ENCODE measurements at places on chromosomes 3 and 15.

DNA sequence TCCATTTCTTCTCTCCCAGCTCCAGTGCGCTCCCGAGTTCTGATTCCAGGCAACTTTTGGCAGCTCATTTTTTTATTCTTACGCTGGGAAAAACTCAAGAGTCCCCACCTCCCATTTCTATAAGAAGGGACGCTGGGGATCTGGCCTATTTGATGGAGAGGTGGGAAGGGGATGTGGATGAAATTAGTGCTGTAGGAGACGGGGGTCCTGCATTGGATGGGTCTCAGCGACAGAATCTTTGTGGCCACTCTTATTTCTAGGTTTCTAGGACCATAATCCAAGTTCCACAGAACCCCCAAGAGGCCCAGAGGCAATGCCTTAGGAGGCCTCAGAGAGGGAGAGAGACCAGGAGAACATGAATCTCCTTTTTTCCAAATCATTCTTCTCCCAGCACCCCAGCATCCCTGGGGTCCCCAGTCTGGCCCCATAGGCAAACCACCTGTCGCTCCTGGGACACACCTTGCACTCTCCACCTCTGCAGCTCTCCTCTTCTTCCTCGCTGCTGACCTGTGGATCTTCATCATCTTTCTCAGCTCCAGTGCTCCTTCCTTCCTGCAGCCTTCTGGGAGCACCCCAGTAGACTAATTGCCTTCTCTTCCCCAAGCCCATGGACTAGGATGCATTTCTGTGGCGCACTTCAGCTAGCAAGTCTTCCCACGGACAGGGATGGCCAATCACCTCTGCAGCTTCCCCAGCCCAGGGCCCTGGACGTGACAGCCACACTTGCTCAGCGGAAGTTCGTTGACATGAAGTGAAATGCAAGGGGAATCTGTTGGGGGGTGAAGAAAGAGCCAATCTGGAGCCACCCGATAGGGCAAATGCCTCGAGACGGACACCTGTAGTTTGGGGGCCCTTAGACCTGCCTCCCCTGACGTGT lies 100.1 kb upstream of the ALDH1A3 start:
- DNase-seq = no peak

GRCh38 chr3:42855219-42855546 lies 20.5 kb downstream of the CYP8B1 start:
- DNase-seq = no peak

DNA sequence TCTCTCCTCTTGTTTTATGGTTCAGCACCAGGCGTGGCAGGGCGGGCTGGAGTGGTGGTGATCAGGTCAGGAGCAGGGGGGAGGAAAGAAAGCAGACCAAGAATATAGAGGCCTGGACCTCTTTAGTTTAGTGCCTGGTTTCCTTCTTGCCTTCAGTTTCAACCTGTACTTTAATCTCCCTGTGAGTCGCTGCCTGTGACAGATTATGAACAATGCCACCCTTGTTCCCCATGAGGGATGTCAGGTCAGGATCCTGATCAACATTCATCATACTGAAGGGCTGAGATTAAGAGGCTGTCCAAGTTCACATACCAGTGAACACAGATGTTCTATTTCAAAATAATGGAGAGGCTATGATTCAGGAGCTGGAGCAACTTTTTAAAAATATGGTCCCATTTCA lies 11.4 kb downstream of the ENTPD3 start:
- no peak for DNase-seq

DNA sequence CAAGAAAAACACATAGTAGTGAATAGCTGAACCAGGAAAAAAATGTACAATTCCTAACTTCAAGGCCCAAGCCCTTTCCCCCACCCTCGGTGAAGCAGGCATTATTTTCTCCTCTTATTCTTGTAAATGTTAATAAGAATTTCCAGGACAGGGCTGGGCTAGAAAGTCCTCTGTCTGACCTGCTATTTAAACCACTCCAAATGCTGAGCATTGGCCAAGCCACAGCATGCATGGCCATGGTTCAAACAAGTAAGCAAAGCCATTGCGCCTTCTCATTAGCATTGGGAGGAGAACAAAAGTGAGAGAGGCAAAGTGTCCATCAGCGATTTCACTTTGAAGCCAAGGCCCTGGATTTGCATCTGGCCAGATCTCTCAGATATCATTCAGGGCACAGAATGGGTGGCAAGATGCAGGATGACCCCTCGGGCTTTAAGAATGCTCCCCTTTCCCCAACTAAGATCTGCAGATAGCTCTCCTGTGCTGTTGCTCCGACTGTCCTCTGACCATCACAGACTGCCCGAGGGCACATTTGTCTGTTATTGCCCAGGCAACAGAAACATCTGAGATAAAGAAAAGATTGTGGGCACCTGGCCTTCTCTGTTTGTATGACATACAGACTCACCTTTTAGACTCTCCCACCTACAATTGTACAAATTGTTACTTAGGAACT lies 46.3 kb downstream of the CEMIP start:
- no peak for DNase-seq

GRCh38 chr3:150158943-150159625 lies 188.4 kb upstream of the PFN2 start:
- no peak for DNase-seq

GRCh38 chr3:69130689-69131088 lies 8.3 kb upstream of the LMOD3 start:
- DNase-seq = no peak

DNA sequence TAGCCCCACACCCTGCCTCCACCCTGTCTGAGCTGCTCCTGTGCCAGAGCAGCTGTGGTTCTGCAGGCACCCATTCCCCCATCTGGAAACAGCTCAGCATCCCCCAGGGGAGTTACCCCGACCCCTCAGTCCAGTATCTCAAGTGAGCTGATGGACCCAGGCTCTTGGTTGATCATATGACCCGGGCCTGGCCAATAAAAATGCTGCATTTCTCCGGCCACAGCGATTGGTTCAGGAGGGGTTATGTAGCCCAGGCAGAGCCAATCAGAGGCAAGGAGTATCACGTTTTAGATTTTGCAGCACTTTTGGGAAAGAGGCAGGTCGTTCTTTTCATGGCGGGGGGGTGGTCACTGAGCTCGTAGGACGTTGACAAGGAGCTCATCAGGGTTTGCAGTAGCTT lies 120.8 kb downstream of the TPRA1 start:
- no peak for DNase-seq

GRCh38 chr15:64698823-64699222 lies 76.6 kb downstream of the RBPMS2 start:
- no peak for DNase-seq

GRCh38 chr3:64163755-64164148 lies 61.5 kb downstream of the PRICKLE2 start:
- DNase-seq = peak; percentile 21

- no peak for DNase-seq
Measured at GRCh38 chr15:57334257-57334656, 42.0 kb upstream of the CGNL1 start.

DNA sequence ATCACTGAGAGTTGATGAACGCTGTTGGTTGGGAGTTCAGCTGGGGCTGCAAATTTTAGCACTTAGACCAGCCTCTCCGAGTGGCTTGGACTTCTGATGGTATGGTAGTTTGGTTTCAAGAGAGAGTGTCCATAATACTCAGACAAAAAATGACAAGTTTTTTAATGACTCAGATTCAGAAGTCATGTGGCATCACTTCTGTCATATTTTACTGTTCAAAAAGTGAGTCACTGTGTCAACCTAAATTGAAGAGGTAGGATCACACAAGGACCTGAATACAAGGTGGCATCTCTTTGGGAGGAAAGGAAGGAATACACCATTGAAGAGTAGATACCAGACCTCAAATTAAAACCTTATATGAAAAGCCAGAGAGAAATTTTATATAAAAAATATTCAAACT lies 99.1 kb upstream of the CHMP2B start:
- no peak for DNase-seq

- DNase-seq = no peak
Measured at GRCh38 chr3:7520059-7520458, 659.1 kb downstream of the GRM7 start.

- no peak for DNase-seq
Measured at GRCh38 chr3:55564726-55565125, 77.6 kb upstream of the WNT5A start.

DNA sequence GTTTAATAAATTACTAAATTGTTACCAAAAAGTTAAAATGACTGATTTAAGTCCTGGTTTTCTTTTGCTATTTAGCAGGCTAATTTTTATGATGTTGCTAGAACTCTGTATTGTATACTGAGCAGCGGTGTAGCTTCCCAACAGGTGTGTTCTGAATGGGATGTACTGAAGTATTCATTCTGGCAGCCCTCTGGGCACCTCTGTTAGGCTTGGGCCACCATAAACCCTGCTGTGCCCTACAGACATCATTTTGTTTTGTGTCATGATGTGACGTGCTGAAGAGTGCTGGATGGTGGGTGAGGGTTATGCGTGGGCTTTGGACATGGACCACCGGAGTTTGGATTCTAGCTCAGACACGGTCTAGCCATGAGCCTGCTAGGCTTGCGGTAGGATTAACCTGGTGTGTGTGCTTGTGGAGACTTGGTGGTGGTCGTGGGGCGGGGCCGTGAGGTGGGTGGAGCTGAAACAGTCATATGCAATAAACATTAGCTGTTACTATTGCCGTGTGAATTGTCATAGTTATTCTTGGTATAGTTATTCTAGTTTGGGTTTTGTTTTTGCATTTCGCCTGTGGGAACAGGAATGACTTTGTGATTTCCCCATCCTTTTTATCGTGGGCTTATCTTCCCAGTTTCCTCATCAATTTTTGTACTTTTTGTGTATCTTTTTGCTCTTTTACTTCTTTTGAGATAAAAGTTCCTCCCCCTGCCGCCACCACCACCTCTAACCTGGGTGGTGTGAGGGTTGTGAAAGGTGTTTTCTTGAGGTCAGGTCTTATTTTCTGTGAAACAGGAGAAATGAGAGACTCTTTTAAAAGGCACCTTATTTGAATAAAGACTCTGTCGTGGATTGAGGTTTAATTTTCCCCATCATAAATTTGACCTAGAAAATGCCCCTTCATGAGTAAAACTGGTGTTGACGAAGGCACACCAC lies 93.7 kb downstream of the MCTP2 start:
- no peak for DNase-seq

DNA sequence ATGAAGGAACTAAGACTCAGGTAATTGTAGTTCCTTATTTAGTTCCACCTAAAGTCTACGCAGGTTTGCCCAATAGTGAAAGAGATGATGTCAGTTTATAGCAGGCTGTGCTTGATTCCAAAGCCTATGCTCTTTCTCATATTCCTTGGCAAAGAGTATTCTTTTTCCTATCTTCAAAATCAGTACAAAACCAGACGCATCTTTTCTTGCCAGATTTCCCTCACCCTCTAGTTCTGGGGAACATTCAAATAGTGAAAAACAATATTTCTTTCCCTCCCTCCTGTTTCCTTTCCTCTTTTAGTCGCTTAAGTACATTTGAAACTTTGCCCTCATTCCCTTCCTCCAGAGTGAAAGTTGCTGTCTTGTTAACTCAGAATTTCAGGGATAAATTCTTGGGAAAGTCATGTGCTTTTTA lies 134.6 kb upstream of the PDZRN3 start:
- DNase-seq = no peak

GRCh38 chr3:190458040-190458439 lies 8.3 kb upstream of the TMEM207 start:
- DNase-seq = no peak

- no peak for DNase-seq
Measured at GRCh38 chr3:14688525-14688924, 13.6 kb downstream of the C3orf20 start.

DNA sequence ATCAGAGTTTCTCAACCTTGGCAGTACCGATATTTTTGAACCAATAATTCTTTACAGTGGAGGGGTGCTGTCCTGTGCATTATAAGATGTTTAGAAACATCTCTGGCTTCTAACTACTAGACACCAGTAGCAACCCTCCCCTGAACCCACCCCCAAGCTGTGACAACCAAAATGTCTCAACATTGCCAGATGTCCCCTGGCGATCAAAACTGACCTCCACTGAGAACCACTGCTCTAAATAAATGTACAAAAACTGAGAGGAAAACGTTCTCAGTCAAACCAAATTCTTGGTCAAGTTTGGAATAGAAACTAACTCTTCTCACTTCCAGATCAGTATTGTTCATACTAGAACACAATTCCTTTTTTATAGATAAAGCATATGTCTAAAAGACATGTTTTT lies 58.5 kb downstream of the GPR160 start:
- no peak for DNase-seq

- DNase-seq = no peak
Measured at GRCh38 chr3:138726946-138727730, 107.6 kb downstream of the PIK3CB start.

DNA sequence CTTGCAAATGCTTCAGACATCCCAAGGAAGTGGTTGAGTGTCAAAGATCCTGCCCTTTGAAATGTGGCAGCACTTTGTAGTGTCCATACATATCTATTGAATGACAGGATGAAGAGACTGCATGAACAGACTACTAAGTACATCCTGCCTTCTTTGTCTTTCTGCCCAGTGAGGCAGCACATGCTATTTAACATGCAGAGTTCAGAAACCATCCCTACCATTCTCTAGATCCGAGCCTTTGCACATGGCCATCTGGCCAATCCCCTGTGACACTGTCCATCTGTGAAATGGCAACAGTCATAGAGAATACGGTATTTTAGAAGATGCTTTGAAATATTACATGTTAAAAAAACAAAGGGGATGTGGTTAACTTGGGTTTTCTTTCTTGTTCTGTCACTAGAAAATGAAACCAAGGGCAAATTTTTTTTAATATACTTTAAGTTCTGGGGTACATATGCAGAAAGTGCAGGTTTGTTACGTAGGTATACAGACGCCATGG lies 519.6 kb downstream of the NTRK3 start:
- no peak for DNase-seq

- no peak for DNase-seq
Measured at GRCh38 chr15:99850517-99850916, 117.3 kb upstream of the LYSMD4 start.

- no peak for DNase-seq
Measured at GRCh38 chr3:112744106-112744505, 102.6 kb downstream of the CD200R1L start.

DNA sequence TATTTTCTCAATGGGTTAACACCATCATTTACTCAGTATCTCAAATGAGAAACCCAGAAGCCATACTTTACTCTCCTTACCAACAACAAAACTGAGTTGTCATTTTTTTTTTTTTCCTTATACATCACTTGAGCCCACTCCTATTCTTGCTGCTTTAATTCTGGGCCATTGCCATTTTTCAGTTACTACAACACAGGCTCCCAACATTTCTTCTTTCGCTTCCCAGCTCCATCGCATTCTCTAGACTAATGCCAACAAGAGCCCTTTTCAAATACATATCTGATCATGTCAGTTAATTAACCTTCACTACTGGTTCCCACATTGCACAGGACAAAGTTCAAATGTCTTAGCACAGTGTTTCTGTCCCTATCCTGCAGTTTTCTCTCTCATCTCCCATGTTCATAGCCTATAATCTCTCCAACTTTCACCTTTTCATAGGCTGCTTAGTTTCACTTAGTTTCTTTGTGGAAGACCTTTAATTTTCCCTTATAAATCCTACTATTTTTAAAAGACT lies 22.5 kb upstream of the ANXA2 start:
- no peak for DNase-seq

DNA sequence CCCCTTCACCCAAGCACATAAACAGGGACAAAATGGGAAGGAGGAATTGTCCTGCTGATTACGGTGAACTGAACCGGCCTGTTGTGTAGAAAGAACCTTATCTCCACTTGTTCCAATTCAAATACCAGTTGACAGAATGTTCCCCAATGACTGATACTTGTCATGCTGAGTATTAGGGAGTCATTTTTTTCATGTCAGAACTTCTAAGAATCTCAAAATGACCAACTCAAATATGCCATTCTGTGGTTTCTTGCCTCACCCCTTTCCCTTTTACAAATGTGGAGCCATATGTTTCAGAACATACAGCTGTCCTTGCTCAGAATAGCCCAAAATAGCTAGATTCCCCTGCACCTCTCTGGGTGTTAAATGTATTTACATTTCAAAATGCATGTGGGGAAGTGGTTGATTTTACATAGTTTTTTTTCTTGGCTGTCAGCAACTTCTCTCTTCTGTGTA lies 405.9 kb upstream of the TBL1XR1 start:
- DNase-seq = no peak
